ENCODE measurements at places on chromosomes 5 and 9. TPM values are rescaled to one million over a fixed set of nuclear protein-coding genes. Genes with fewer than 3 reads are reported as not detected.
A peak's percentile ranks its signal among the peaks of the same experiment; 100 is the strongest.

DNA sequence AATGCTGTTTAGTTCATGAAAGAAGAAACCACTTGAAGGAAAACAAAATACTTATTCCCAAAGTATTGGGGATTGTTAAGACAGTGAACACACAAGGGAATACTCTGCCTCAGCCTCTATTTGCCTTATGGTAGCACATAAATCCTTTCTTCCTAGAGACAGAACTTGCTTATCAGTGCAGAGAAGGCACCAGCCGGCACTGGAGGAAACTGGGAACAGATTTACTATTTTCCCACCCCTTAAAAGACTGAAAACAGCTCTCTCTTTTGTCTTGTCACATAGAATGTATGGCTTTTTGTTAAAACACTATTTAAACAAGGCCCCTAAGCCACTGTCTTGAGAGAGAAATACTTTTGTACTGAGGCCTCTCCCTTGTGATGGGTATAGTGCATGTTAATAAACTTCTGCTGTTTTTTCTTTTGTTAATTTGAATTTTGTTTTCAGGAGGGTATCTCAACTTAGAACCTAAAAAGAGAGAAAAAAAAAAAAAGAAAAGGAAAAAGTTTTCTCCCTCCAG, 40.7 kb upstream of the EDIL3 start:
- no peak for DNase-seq

Gene ODF2
- 32.1 TPM for total RNA-seq

DNA sequence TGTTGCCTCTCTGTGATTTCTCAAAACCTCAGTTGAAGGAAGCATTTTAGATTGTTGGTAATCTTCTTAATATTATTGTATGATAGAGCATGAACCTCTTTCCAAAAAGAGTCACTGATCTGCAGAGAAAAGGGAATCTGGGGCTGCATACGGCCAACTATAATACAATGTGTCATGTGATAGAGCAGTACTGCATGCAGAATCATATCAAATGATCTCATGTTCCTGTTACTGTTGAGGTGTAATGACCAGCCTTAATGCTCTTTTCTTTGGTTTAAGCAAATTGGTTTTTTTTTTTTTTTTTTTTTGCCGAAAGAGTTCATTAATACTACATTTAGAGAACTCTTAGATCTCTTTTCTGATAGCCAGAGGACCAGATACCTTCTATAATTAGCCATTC, 12.9 kb upstream of the MSMP start:
- DNase-seq, result no peak

DNA sequence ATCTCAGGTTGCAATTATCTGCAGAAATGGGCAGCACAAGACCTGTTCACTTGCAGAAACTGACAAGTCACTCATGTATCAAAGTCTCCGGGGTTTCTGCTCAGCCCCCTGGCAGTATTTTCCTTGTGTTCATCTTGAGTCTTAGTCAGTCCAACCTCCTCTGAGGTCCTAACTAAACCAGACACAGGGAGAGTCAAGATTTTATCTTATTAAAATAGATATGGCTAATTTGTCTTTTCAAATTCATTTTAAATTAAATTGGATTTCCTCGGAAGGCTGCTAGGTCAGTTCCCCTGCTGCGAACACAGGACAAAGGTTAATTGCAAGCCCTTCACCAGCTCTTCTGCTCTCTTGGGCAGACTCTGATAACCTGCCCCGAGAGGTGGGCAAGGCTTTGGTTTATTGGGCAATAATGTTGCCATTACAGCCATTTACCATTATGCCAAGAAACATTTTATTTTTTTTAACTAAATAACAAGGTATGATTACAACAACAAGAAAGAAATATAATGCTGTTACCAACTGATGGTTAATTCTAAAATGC, 103.5 kb downstream of the MAPKAP1 start:
- no peak for DNase-seq

GRCh38 chr9:87107072-87107471, 159.8 kb upstream of the GAS1 start:
- peak; percentile 75 for DNase-seq

GRCh38 chr5:8254674-8255073, 385.7 kb downstream of the MTRR start:
- no peak for DNase-seq

Gene EDIL3
- total RNA-seq, result 127 TPM

- DNase-seq, result no peak
Measured at GRCh38 chr5:175337680-175338079, 106.3 kb downstream of the DRD1 start.

Gene LVRN
- total RNA-seq, result not detected

Gene NEUROG1
- not detected for total RNA-seq

GRCh38 chr5:91830361-91830953, 447.3 kb upstream of the ARRDC3 start:
- DNase-seq, result no peak

Gene PCDHA3
- 0.10 TPM for total RNA-seq

- DNase-seq, result no peak
Measured at GRCh38 chr5:3033033-3033755, 281.7 kb upstream of the IRX2 start.

GRCh38 chr9:36401164-36401740, 1.2 kb upstream of the RNF38 start:
- DNase-seq, result no peak

- DNase-seq, result no peak
Measured at GRCh38 chr9:134356496-134357470, 30.5 kb downstream of the RXRA start.

Gene NOXA1
- total RNA-seq, result 5.1 TPM

Gene PCDHGA7
- total RNA-seq, result not detected

DNA sequence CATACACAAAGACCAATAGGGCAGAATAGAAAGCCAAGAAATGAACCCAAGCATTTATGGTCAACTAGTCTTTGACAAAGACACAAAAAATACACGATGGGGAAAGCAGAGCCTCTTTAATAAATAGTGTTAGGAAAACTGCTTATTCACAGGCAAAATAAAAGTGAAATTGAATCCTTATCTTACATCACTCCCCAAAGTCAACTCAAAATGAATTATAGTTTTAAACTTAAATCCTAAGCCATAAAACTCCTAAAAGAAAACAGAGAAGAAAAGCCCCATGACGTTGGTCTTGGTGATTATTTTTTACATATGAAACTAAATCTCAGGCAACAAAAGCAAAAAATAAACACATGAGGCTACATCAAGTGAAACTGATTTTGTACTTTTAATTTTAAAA, 46.8 kb downstream of the CHSY3 start:
- no peak for DNase-seq

Gene S100Z
- total RNA-seq, result not detected

Gene MAMDC4
- total RNA-seq, result 0.17 TPM

Gene CD180
- total RNA-seq, result not detected

GRCh38 chr9:114954956-114955582, 24.7 kb upstream of the TNFSF8 start:
- no peak for DNase-seq

GRCh38 chr9:5851445-5851844, 18.5 kb upstream of the ERMP1 start:
- DNase-seq, result no peak

- DNase-seq, result no peak
Measured at GRCh38 chr5:158789441-158789840, 310.3 kb downstream of the EBF1 start.

DNA sequence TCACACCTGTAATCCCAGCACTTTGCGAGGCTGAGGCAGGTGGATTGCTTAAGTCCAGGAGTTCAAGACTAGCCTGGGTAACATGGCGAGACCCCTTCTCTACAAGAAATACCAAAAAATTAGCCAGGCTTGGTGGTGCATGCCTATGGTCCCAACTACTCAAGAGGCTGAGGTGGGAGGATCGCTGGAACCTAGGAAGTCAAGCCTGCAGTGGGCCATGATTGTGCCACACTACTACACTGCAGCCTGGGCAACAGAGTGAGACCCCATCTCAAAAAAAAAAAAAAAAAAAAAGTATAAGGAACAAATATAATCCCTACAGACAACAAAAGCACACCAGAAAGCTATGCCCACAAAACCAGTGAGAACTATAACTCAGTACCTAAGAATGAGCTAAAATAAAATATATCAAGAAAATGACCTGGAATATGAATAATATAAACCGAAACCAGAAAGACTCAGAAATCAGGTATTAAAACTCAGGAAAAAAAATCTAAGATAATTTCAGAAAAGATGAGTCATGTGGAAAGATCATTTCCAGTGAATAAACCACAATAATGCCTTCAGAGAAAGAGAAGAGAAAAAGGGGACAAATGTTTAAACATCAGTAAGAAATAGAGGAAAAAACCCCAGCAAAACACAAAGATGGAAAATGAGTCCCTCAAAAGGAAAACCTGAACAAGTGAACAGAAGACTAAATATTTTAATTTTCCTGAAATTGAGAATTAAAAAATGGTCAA, 57.4 kb downstream of the GOLPH3 start:
- DNase-seq, result no peak

DNA sequence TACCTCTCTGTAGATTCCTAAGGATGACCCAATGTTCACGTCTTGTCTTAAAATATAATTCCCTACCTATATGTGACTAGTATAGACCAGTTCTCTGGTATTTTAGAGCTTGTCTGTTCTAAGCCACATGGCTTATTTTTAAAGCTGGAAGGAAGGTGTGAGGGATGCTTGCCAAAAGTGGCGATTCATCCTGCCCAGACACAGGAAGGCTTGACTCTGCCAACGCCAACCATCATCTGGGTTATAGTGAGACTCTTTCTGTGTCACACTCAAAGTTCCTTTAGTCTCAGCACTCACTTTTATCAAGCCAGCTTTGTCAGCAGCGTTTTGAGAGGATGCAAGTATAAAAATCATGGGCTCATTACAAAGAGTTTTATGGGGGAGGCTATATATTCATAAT, 500.0 kb downstream of the PTPRD start:
- DNase-seq, result no peak

- no peak for DNase-seq
Measured at GRCh38 chr9:137325799-137326198, 23.7 kb upstream of the NRARP start.

DNA sequence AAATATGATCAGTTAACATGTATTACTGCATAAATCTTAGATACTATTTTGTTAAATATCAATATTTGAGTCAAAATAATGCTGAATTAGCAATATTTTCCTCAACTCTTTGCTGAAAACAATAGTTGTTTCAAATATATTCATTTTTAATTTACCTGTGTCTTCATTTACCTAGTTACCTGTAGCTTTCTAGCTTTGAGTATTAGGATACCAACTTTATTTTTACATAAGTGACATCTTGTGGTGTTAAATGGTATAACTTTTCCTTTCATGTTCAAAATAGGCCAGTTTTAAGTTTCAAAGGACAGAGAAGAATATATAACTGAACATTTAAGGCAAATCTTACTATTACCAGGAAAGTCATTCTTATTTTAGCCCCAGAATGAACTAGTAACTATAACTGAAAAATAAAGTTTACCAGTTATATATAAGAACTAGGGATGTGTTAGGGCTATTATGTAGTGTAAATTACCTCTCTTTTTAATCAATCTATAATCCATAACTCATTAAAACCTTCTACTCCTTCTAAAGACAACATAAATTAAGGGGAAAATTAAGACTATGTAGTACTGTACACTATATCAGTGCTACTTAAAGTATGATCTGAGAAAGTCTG, 25.3 kb downstream of the AP3B1 start:
- DNase-seq, result peak; percentile 10

DNA sequence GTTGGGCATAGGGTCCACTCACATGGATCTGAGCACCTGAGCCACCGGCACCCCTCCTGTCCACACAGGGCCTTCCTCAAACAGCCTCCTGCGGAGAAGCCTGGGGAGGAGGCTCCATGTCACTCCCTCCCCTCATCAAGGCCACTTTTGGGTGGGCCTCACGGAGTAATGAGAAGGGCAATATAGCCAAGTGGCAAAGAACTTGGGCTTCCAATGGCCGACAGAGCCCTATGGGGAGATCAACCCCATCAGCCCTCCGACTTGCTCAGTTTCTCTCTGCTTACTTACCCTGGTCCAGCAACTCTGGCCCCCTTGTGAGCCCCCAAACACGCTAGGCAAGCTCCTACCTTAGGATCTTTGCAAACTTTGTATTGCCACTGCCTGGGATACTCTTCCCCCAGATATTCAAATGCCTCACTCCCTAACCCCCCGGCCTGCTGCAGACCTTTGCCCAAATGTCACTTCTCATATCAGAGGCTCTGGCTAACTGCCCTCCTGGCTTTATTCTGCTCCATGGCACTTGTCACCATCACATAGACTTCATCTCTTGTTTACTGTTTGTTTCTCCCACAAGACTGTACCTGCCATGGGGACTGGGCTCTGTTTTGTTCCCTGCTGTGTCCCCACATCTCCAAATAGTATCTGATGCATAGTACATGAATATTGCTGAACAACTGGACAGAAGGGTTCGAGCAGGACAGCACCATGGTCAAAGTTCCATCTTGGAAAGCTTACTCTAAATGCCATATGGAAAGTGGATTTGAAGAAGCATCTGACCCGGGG, 220.8 kb downstream of the FSTL4 start:
- no peak for DNase-seq

GRCh38 chr9:69760278-69760610, 433 bp upstream of the PTAR1 start:
- no peak for DNase-seq

Gene ANKRD34B
- 3.4 TPM for total RNA-seq

Gene PPP3R2
- not detected for total RNA-seq

- DNase-seq, result no peak
Measured at GRCh38 chr5:64487283-64487682, 18.5 kb upstream of the RGS7BP start.

DNA sequence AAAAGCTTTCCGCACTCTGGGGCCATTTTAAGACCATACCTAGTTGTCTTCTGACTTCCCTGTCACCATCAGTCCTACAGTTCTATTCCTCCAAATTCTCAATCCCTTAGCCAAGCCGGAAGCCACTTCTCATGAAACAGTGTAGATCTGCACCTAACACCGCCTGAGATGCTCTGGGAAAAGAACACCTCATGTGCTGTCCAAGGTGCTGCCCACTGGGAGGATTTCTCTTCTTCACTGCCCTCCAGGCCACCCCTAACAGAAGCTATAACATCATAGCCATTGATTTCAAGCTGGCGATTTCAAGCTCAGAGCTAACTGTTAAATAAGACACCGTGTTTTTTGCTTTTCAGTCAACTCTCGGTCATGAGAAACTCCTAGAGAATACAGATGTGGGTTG, 559.3 kb downstream of the CCDC171 start:
- DNase-seq, result no peak

Gene SPATA31D4
- not detected for total RNA-seq

DNA sequence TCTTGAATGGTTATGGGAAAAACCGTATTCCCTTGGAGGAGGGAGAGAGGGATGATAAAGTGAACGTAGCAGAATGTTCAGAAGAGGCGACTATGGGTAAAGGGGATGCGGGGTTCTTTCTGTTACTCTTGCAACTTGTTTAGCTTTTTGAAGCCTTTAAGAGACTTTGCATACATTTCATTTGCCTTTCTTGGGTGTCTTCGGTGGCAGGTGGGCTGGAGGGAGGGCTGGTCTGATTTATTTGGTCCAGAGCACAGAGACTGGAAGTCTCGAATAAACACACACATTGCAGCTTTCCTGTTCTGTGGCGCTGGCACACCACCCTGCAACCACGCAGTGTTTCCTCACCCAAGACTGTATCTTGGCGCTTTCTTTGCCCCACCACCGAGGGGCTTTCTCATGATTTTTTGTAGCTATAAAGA, 23.2 kb downstream of the TTF1 start:
- no peak for DNase-seq

Gene FGD3
- total RNA-seq, result 0.96 TPM

Gene AFAP1L1
- 3.6 TPM for total RNA-seq

GRCh38 chr9:69207503-69207902, 33.4 kb downstream of the TJP2 start:
- no peak for DNase-seq
